ENCODE measurements at places on chromosomes 4 and X. TPM values are rescaled to one million over a fixed set of nuclear protein-coding genes. Genes with fewer than 3 reads are reported as not detected.

GRXCR1 gene
- not detected for total RNA-seq

GAGE1 gene
- not detected for total RNA-seq

- no peak for DNase-seq
These were observed 268.1 kb downstream of the ANK2 start for GRCh38 chr4:113317523-113317922.

DNA sequence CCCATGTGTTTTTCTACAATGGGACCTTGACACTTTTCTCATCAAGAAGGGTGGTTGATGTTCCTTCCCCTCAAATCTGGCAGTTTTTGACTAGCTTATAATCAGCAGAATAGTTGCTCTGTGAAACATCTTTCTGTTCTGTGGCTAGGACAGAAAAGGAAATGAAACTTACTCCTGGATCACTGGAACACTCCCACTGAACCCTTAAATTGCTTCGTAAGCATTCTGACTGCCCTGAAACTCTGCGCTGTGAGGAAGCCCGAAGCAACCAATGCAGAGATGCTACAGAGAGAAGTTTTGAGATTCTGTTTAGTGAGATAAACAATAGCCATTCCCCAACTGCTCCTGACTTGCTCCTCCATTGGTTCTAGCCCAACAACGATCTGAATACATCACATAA is 602.2 kb downstream of the CENPC start:
- DNase-seq, result no peak

GRCh38 chr4:113336556-113336955 is 287.1 kb downstream of the ANK2 start:
- DNase-seq, result no peak

GRCh38 chr4:89511776-89512175 is 204.2 kb upstream of the GPRIN3 start:
- no peak for DNase-seq

DNA sequence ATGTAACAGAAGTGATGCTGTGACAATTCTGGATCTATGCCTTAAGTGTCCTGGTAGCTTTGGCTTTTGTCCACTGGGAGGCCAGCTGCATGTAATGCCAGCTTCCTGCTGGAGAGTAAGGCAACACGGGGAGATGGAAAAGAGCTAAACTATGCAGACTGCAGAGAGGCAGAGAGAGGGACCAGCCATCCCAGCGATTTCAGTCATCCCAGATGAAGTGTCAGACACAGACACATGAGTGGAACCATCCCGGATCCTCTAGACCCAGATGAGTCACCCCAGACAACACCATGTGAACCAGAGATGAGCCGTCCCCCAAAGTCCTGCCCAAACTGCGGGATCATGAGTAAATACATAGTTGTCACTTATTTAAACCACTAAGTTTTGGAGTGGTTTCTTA is 14.6 kb downstream of the SRPX start:
- no peak for DNase-seq
